ENCODE measurements at places on chromosomes 6 and 20.
A peak's percentile ranks its signal among the peaks of the same experiment; 100 is the strongest.

DNA sequence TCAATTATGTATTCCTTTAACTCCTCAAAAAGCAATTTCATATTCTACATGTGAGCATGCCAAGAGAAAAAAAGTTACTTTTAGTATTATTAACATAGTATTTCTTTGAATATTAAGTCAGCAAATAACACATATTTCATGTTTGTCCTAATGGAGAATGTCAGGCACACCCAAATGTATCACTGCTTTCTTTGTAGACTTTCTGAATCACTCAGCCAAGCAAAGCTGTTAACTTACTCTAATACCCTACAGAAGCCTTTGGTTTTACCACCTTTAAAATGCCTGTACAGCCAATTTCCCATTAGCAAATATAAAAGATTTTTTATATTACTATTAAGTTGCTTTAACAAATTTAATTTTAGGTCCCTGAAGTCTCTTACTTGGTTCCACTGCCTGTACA is 23.8 kb downstream of the FRK start:
- no peak for DNase-seq

DNA sequence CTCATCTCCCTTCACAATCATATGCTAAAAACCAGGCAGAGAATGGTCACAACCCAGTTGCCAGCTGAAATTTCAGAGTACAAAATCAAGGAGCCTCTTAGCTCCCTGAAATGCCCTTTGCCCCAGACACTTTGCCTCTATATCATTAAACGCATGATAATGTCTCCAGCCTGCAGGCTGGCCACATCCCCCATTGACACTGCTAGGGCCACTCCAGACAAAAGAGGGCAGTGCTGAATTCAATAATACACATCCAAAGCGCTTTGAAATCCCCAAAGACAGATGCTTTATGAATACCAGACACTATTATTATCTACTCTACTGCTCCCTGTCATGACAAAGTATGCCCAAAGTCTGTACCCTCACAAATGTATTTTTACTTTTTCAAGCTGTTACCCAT is 348.3 kb upstream of the POU3F2 start:
- no peak for DNase-seq

DNA sequence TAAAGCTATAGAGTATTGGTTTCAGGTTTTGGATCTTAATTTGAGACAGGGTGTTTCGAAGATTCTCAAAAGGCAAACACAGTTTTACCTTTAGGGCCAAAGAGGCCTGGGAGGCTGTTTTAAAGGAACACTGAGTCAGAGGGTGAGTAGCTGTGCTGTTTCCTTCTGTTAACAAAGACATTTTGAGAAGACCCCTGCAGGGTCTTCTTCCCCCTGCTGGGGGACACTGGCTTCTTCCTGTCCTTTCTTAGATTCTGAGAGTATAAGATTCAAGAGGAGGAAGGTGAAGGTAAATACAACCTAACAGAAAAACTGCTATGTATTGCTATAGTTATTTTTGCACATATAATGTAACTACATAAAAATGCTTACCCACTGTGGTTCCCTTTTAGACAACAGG is 19.0 kb downstream of the HS3ST5 start:
- no peak for DNase-seq

GRCh38 chr6:43946641-43947363 is 176.8 kb downstream of the VEGFA start:
- no peak for DNase-seq

DNA sequence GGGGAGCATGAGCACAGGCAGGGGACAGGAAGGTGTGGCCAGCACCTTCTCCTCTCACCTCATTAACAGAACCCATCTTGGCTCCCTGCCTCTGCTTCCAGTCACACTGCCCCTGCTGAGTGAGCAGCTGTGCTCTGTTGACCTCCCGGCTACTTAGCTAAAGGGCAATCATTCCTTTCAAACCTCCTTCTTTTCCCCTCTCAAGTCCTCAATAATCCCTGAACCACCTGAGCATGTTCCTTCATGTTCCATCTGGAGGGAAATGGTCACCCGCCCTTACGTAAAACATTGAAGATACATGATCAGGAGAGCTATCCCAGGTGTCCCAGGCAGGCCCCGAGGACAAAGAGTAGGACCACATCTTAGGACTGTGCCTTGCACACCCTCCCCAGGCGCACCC is 21.7 kb upstream of the MRPS10 start:
- no peak for DNase-seq

DNA sequence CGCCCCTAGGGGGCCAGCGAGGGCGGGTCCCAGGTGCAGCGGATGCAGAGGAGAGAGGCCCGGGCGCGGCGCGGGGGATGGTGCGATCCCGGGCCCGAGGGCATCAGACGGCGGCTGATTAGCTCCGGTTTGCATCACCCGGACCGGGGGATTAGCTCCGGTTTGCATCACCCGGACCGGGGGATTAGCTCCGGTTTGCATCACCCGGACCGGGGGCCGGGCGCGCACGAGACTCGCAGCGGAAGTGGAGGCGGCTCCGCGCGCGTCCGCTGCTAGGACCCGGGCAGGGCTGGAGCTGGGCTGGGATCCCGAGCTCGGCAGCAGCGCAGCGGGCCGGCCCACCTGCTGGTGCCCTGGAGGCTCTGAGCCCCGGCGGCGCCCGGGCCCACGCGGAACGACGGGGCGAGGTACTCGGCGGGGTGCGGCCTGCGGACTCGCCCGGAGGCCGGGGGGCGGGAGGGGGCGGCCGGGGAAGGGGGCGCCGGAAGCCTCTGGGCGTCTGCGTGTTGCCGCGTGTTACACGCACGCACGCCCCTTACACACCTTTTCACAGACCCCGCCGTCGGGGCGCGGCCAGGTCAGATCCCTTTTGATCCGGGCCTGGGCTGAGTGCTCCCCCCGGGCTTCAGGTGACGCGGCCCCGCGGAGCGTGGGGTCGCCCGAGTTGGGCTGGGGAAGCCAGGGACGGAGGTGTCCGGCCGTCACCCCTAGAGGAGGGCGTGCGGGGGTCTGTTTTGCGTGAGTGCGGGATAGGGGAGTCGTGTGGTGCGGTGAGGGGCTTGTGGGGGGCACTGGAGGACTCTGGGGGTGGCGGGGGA is 412 bp downstream of the TRIB3 start:
- peak; percentile 77 for DNase-seq

DNA sequence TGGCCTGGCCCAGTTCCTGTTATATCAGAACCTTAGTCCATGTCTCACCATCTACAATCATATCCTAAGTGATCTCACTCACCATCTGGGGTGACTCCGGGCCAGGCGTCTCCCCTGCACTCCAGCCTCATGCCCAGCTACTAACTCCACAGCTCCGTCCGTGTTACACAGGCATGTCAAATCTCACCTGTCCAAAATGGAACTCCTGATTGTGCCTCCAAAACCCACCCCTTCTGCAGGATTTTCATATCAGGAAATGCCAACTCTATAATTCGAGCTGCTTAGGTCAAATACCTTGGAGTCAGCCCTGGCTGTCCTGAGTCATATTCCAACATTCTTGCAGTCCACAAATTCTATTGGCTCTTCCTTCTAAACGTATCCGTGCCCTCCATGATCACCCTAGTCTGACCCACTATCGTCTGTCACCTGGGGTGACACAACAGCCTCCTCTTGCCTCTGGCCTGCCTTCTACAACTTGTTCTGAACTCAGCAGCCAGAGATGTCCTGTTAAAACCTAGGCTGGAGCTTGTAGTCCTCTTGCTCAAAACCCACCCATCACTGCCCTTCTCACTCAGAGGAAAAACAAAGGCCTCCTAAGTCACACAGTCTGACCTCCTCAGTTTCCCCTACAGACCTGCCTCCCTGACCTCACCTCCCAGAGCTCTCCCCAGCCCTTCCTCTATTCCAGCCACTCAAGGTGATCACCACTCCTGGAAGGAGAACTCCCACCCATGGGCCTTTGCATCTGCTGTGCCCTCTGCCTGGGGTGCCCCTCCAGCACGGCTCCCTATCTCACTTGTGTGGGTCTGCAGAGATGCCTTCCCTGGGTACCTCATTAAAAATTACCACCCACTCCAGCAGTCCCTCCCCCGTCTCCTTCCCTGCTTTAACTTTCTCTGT is 85.3 kb upstream of the SIRPA start:
- DNase-seq, result no peak

DNA sequence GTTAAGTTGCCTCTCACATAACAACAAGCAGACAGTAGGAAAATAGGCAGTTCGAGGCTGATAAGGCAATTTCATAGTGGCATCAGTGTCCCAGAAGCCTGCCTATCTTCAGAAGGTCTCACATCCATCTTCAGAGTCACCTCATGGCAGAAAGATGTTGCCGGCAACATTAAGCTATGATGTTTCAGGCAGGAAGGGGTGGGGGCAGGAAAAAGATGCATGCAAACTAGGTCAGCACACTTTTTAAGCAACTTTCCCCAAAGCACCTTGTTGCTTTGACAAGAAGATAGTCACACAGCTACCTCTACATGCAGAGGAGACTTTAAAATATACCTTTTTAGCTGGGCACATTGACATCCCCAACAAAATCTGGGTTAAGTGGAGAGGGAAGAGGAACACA is 43.2 kb upstream of the SMIM8 start:
- no peak for DNase-seq

GRCh38 chr6:84280030-84280429 is 52.6 kb upstream of the CEP162 start:
- no peak for DNase-seq
